NCI-H345 (cell line): ENCODE measurements at places on chromosomes 11 and 22.
A peak's percentile ranks its signal among the peaks of the same experiment; 100 is the strongest.

GRCh38 chr11:128859563-128860441 is 7.3 kb downstream of the KCNJ1 start:
- DNase-seq, result no peak

GRCh38 chr11:8338138-8338537 is 74.5 kb upstream of the LMO1 start:
- peak; percentile 21 for DNase-seq

DNA sequence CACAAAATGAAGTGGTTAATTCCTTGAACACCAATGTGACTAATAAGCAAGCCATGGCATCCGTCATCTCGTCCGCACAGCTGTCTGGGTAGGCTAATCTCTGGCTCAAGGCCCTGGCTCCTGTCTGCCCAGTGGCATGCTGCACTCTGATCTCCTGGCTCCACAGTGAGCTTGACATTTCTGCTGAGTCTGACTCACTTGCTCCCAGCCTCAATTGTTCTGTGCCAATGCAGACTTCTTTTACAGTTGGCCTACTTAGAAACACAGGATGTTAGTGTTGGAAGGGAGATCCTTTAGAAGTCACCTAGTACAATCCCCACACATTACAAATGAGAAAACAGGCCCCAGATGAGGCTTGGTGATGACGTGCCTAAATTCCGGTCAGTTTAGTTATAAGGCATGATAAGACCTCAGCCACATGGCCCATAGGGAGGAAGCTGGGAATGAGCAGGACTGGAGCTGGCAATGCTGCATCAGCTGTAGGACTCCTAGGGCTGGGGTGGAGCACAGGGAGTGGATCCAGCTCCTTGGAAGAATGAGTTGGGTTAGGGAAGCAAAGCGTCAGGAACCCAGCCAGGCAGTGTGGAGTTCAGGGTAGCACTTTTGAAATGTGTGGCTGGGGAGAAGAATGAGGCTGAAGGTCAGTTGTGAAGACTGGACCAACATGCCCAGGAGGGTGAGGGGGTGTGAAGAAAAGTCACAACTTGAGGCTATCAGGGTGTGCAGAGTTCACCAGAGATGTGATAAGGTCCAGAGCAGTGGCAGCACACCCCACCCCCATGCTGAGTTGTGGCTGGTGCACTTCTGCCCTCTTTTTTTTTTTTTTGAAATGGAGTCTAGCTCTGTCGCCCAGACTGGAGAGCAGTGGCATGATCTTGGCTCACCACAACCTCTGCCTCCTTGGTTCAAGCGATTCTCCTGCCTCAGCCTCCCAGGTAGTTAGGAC is 70.2 kb upstream of the EED start:
- DNase-seq, result no peak

GRCh38 chr11:75869661-75870455 is 54.8 kb downstream of the UVRAG start:
- no peak for DNase-seq

DNA sequence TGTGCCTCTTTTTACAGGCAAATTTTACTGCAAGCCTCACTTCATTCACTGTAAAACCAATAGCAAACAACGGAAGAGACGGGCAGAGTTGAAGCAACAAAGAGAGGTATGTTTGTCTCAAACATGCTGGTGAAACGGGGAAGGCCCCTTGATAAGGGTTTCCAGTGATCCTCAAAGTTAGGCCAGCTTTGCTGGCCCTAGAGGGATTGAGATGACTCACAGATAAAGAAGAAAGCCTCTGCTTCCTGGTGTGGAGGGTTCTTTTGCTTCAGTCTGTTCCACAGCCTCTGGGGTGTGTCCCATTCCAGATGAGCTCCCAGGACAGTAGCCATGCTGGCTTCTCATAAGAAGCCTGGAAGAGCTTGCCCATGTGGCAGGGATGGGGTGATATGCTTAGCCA is 118.9 kb upstream of the PARVA start:
- no peak for DNase-seq

DNA sequence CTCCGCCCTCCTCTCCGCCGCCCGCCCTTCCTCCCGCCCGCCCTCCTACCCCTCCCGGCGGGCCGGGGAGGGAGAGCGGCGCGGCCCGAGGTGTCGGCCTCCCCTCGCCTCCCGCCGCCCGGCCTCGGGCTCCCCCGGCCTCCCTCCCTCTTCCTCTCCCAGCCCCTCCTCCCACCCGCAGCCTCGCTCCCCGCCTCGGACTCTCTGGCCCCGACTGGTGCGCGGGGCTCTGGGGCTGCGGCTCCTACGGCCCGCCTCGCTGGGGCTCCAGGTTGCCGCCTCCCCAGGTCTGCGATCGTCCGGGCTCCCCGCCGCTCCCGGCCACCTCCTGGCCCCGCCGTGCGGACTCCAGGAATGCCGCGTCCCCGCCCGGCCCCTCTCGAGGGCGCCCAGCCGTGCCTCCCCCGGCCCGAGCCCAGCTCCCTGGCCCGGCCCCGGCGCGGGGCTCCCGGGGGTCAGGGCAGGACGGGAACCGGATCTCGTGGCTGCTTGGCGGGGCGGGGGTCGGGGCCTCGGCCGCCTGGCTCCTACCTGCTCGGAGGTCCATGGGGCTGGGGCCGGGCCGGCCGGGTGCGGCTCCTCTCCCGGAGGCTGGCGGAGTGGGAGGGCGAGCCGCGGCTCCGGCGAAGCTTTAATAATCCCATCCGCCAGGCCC is at the start of gene CLCF1:
CLCF1 (minus strand) TSS at position 606 of the 655 bp plus-strand sequence; CDS start at position 547, 59 bp downstream.
- peak; percentile 26 for DNase-seq

- no peak for DNase-seq
Measured at GRCh38 chr22:44026630-44027511, 2.8 kb downstream of the PARVB start.

DNA sequence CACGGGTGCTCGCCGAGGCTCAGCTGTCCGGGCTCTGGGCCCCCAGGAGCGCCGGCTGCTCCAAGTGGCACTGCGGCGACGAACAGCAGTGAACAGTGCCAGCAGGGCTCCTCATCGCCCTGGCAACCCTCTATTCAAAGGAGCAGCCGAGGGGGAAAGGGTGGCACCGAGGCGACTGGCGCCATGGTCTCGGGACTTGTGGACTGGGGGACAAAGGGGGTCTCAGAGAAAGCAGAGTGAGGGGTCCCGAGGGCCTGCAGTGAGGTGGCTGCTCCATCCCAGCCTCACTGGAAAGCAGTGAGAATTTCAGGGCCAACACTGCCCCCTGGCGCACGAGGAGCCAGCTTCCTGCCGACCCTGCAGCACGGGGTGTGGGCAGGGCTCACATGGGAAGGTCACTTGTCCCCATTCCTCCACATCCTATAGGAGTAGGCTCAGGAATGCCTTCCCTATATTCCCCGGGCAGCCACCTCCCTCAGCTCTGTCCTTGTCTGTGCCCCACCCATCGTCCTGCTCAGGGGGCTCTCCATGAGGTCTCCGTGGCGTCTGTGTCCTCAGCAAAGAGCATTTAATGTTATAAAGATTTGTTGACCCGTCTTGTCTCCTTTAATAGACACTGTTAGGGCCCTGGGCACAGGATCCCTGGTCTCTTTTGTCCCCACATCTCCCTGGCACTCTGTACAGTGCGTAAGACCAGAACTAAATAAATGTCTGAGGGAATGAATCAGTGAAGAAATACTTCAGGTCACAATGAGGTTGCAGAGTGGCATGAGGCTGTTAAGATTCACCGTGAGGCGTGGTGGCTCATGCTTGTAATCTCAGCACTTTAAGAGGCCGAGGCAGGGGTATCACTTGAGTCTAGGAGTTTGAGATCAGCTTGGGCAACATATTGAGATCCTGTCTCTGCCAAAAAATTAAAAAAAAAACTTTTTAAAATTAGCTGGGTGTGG is 26.4 kb downstream of the LRFN4 start:
- peak; percentile 90 for DNase-seq

GRCh38 chr22:30396871-30397655 is at the start of gene SEC14L2:
TSS of gene SEC14L2 (plus strand) at chr22:30397018. CDS start at chr22:30397117, 99 bp downstream.
- DNase-seq, result peak; percentile 55

- no peak for DNase-seq
Measured at GRCh38 chr11:92770419-92770818, 199.0 kb upstream of the MTNR1B start.

DNA sequence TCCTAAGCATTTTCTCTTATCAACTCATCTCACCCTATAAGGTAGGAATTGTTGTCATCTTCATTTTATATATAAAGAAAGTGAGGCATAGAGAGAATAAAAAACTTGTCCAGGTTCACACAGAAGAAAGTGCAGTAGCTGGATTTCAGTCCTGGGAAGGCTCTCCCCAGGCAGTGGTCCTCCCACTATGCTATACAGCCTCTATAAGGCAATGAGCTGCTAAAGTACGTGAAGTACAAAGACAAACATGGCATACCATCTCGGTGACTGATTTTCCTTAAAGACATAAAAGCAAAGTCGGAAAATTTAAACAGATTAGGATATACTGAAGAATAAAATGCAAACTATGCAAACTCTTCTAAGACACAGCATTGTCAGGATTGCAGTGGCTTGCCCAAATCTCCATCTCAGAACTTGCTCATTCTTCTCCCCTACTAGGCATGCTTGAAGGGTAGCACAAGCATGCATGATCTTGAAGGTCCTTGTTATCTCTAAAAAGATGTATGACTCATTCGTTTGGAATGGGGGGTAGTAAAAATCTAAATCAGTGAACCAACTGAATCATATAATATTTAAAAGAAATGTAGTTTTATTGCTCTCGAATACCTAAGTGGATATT is 97.8 kb upstream of the CSNK2A3 start:
- no peak for DNase-seq

DNA sequence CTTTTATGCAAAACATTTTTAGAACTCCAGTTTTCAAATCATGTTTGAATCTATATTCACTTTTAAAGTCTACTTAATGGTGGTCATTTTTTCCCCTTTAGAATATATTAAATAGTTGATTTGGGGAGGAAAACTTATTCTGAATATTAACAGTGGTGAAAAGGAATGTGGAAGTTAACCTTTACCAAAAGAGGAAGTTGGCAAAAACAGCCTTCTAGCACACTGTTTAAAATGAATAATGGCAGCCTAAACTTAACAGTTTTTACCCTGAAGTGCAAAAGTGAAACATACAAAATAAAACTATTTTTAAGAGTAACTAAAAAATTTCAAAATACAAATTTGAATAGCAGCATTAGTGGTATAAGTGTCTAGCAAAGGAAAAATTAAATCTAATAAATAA is 86.4 kb downstream of the GRK3 start:
- DNase-seq, result no peak

GRCh38 chr11:72041364-72042063 is 38.8 kb downstream of the NUMA1 start:
- DNase-seq, result peak; percentile 78

- no peak for DNase-seq
Measured at GRCh38 chr11:7696424-7696823, 9.9 kb downstream of the OVCH2 start.

GRCh38 chr11:13333456-13333957 is 55.9 kb downstream of the BMAL1 start:
- no peak for DNase-seq

- DNase-seq, result peak; percentile 20
Measured at GRCh38 chr11:32090545-32091370, at the start of gene RCN1. TSS of gene RCN1 (plus strand) at chr11:32091074. CDS start at chr11:32091197, 123 bp downstream.

DNA sequence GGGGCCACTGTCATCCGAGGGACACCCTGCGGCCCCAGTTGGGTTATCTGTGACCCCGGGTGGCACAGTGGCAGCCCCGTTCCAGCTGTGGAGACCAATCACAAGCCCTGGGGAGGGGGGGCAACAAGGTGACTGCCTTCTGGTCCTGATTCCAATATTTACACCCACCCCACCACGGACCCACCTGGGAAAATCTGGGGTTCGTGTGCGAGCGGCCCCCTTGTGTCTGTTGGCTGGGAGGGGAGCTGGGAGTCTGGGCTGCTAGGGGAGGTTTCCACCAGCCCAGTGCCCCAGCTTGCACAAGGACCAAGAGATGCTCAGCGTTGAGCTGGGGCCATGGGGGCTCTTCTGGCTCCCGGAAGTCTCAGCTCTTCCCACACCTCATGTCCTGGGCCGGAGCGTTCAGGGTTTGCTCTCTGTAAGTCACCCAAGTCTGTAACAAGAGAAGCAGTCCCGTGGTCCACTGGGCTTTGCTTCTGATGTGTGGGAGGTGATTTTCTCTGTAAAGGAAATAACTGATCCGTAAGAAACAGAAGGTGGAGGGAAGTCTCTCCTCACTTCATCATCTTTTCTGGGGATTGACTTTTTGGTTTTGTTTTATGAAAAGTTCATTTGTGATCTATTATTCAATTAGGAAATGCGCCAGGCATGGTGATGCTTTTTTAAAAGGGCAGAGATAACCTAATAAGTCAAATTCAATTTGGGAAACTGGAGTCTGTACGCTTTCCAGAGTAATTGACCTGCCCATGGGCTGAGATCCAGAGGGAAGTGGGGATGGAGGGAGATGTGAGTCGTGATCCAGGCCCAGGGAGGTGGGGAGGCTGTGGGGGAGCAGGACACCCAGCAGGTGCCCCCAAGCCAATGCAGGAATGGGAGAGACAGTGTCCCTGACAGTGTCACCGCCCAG is 22.4 kb upstream of the GAL start:
- no peak for DNase-seq

GRCh38 chr11:833114-833791 is 501 bp downstream of the CD151 start:
- peak; percentile 59 for DNase-seq

DNA sequence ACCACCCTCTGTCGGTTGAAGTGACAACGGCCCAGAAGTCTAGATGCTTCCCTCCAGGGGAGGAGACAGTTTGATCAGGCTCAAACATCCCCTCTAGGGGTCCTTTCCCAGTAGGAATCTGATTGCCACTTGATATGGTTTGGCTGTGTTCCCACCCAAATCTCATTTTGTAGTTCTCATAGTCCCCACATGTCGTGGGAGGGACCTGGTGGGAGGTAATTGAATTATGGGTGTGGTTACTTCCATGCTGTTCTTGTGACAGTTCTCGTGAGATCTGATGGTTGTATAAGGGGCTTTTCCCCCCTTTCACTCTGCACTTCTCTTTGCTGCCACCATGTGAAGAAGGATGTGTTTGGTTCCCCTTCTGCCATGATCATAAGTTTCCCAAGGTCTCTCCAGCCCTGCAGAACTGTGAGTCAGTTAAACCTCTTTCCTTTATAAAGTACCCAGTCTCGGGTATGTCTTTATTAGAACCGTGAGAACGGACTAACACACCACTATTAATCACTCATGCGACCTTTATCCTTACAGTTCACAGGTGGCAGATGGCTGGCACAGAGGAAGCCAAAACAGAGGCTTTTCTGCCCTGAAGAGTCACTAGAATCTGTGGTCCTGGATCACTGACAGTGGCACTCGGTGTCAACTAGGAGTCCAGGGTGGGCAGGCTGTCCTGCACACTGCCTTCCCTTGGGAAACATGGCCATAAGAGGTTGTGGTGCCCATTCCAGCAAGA is 21.6 kb downstream of the ASPHD2 start:
- DNase-seq, result no peak

- no peak for DNase-seq
Measured at GRCh38 chr22:45421349-45422055, 8.0 kb downstream of the RIBC2 start.

- DNase-seq, result no peak
Measured at GRCh38 chr11:81573367-81573766, 1160.3 kb downstream of the FAM181B start.

GRCh38 chr11:119788096-119788883 is 59.3 kb upstream of the NECTIN1 start:
- DNase-seq, result no peak
